ENCODE measurements at places on chromosomes 16 and 17. TPM values are rescaled to one million over a fixed set of nuclear protein-coding genes. Genes with fewer than 3 reads are reported as not detected.

The GPR179 gene
- total RNA-seq = not detected

The SPNS1 gene
- total RNA-seq = 81.8 TPM

The PNMT gene
- not detected for total RNA-seq

The RNF157 gene
- 4.4 TPM for total RNA-seq

The CA5A gene
- not detected for total RNA-seq

The UBALD1 gene
- total RNA-seq = 12.4 TPM

DNA sequence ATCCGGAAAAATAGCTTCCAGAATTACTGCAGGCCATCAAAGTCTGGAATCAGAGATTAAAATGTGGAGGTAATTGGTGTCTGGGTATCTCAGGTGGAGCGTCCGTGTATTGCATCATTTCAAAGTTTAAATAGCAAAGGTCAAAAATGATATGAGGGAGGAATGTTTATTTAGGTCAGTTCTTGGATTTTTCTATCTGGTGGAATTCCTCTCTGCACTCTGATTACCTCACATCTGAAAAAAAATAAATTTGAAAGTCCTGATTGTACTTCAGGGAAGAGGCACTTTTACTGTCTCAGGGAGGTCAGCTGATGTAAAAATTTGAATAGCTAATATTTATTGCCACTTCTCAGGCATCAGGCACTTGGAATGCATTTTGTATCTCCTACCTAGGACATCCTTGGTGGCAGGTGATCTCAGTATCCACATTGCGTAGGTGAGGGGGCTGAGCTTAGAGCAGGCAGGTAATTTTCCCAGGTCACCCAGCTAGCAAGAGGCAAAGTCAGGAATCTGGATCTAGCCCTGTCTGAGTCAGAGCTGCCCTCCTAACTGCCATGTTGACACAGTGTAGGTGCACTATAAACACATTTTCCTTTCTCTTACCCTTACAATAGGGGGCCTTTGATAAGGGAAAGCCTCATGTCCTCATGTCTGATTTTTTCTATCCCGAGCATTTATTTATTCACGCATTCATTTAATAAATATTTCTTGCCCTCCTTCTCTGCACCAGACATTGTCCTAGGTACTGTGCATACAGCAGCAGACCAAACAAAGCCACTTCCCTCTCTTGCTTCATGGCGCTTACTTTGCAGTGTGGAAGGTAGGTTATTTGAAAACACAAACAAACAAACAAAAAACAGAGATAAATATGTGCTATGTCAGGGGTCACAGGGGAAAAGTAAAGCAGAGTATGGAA lies 454.3 kb downstream of the HAPSTR1 start:
- DNase-seq = no peak

DNA sequence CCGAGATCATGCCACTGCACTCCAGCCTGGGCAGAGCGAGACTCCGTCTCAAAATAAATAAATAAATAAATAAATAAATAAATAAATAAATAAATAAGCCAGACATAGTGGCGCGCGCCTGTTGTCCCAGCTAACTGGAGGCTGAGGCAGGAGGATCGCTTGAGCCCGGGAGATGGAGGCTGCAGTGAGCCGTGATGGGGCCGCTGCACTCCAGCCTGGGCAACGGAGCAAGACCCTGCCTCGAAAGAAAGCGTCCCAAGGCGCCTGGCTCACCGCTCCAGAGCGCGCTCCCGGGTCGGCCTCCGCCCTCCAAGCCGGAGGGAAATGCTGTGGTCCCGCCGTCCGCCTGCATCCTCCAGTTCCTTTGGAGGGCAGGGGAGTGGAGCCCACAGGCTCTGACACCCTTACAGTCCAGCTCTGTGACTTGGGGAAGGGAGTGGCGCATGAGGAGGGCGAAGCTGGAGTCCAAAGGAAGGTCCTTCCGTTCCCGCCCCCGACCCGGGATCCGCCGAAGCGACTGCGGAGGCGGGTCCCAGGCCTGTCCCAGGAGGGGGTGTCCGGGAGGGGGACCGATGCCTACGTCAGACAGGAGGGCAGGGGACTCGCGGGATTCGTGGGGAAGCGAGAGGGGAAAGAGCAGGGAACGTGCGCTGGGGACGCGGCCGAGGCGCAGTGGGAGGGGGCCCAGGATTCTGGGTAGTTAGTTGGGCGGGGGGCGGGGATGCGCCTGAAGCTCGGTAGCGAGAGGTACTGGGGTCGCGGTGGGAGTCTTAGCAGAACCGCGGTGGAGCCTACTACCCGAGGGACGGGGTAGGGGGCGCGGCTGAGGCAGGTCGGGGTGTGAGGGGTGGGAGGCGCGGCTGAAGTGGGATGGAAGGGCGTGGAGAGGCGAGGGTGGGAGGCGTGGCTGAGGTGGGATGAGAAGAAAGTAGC lies 8.4 kb upstream of the TRPV2 start:
- peak; percentile 28 for DNase-seq

DNA sequence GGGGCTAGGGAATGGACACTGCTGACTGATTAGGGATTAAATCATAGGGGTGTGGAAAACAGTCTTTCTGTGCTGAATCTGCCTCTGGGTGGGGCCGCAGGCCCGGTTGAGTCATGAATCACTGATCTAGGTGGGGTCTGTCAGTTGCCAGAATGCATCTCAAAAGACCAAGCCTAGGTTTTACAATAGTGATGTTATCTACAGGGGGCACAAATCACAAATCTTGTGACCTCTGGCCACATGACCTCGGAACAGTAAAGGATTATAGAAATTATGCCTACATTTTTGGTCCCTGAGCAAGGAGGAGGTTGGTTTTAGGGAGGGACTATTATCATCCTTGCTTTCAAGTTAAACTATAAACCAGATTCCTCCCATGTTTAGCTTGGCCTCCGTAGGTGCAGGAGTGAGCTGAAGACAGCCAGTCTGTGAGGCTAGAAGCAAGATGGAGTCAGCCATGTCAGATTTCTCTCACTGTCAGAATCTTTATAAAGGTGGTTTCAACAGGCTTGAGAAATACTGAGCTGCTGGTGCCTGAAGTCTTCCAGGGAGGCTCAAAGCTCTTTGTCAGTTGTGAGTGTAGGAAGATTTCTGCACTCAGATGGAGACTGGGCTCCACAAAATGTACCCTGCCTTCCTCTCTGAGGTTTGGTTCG lies 12.9 kb downstream of the GNGT2 start:
- no peak for DNase-seq

GRCh38 chr17:43020789-43021740 lies 1.1 kb downstream of the VAT1 start:
- DNase-seq = peak; percentile 48

GRCh38 chr17:82940226-82941020 lies 100.6 kb upstream of the ZNF750 start:
- DNase-seq = no peak

- DNase-seq = peak; percentile 86
Measured at GRCh38 chr17:63848834-63849689, 6.6 kb upstream of the SMARCD2 start.

GRCh38 chr16:19861133-19861532 lies 23.5 kb downstream of the GPRC5B start:
- peak; percentile 51 for DNase-seq

DNA sequence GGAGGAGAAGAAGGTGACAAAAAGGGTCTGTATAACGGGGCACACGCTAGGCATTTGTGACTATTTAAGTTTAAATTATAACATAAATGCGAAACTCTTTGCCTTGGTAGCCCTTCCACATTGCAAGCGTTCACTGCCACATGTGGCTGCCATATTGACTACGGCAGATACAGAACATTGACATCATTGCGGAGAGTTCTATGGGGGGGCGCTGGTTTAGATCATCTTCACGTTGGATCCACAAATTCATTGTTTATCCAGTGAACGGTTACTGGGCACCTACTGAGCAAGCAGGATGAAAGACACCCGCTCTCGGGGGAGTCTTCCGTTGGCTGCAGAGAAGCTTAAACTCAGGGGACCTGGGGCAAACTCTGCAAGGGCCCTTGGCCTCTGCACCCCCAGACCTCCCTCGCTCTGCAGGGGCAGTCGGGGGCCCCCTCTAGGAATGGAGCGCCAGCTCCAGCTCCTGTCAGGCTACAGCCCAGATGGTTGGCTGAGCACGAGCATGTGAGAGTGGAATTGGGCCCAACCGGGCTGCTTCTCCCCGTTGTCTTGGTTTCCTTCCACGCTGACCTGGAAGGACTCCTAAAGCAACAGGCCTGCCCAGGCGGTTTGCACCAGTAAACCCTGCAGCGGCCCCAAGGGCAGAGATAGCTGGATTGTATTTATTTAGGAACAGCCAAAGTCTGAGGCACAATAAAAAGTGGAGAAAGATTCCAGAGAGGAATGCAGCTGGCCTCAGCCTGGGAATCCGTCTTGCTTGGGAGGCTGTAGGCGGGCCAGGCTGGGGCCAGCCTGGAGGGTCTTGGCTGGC lies 172.2 kb downstream of the SEC14L1 start:
- DNase-seq = peak; percentile 90

GRCh38 chr17:81434072-81434471 lies 38.8 kb downstream of the BAHCC1 start:
- DNase-seq = no peak

DNA sequence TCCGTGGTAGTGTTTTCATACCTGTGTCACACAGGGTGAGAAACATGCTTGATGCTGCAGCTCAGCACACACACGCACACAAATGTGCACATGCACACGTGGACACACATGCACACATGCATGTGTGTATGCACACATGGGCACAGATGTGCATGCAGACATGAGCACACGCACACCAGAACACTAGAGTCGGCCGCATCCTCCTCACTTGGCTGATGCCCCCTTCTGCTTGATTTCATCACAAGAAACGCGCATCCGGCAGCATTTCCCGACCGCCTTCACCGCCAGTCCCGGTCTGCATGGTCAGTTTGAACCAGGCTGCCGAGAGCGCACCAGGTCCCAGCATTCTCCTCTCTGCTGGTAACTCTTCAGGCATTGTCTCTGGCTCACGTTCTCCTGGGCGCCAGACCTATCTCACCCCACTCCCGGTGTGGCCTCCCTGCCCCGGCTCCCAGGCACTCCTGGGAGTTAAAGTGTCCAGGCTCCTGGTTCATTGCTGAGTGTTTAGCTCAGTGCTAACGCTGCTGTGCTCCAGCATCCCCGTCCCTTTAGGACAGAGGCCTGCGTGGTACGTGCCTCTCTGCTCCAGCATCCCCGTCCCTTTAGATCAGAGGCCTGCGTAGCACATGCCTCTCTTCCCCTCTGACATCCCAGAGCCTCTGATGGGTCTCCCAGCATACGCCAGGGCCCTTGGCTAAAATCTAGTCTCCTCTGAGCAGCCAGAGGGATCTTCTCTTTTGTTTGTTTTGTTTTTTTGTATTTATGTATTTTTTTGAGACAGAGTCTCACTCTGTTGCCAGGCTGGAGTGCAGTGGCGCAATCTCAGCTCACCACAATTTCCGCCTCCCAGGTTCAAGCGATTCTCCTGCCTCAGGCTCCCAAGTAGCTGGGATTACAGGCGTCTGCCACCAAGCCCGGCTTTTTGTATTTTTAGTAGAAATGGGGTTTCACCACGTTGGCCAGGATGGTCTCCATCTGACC lies 16.0 kb downstream of the BAIAP2 start:
- no peak for DNase-seq

DNA sequence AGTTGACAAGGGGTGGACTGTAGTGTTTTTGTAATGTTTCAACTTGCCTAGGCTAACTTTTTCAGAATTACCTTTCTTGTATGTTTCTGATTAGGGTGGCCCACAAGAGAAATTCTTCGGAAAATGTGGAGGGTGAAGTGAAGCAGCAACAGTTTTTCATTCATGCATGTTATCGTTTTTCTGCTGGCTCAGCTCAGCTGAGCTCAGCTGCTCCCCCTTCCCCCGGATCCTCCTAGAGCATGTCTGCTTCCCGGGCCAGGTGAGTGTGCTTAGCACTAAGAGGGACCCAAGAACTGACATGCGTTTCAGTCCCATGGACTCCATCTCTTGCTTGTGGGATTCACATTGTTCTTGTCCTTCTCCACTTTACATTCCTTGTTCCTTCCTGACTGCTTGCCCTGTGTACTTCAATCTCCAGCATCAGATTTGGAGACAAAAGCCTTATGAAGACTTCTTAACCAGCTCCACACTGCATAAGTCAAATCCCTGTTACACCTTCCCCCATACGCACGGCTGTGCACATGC lies 33.6 kb downstream of the SCPEP1 start:
- DNase-seq = no peak

DNA sequence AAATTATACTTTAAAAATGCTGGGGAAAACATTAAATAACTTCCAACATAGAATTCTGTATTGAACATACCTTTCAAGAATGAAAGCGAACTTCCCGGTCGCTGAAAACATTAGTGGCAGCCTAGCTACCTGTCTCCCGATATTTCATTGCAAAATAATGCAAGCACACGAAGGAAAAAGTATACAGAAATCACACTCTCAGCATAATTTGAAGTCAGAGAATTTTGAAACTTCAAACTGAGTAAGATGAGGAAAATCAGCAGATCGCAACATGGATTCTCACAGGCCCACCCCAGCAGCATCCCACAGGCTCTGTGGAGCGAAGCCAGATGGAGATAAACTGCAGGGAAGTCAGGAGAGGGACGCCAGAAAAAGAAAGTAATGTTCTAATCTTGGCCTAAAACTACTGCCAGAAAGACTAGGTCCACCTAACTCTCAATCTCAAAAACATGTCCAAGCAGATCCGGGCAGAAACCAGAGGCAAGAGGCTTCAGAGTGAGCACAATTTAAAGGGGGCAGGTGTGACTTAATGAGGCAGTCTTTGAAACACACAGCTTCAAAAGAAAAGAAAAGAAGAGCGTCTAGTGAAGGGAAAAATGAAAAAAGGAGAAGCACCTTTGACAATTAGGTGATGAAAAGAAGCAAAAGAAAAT lies 4.8 kb upstream of the GOSR1 start:
- no peak for DNase-seq

DNA sequence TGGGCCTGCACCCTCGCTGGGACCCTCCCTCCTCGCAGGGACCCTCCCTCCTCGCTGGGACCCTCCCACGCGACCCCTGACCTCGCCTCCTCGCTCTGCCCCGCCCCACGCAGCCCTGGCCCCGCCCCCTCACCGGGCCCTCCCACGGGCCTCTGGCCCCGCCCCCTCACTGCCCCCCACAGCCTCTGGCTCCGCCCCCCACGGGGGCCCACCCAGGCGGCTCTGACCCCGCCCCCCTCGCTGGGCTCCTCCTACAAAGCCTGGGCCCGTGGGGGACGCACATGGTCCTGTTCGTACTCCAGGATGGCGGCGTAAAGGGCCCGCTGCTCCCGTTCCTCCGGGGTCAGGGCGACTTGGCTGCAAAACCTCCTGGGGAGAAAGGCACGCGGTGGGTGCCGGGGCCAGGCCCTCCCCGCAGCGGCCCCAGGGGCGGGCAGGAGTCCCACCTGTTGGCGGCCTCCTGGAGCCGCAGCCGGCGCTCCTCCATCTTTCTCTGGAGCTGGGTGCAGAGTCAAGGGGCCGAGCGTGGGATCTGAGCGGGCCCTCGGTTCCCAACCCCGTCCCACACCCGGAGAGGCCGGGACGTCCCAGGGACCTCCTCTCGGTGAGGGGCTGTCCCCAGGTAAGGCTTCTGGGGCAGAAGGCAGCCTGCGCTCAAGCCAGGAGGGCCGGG lies 9.0 kb downstream of the VPS9D1 start:
- no peak for DNase-seq

GRCh38 chr16:60741810-60742209 lies 1294.4 kb downstream of the CDH8 start:
- DNase-seq = peak; percentile 2

- DNase-seq = no peak
Measured at GRCh38 chr17:73551759-73552158, 92.5 kb downstream of the SDK2 start.

- DNase-seq = no peak
Measured at GRCh38 chr17:45380046-45380765, 52.5 kb downstream of the ARHGAP27 start.
